CD4-positive, alpha-beta T cell treated with Interleukin-17A for 4 hours (primary cell): ENCODE measurements at places on chromosomes 3 and 15.
A peak's percentile ranks its signal among the peaks of the same experiment; 100 is the strongest.

DNA sequence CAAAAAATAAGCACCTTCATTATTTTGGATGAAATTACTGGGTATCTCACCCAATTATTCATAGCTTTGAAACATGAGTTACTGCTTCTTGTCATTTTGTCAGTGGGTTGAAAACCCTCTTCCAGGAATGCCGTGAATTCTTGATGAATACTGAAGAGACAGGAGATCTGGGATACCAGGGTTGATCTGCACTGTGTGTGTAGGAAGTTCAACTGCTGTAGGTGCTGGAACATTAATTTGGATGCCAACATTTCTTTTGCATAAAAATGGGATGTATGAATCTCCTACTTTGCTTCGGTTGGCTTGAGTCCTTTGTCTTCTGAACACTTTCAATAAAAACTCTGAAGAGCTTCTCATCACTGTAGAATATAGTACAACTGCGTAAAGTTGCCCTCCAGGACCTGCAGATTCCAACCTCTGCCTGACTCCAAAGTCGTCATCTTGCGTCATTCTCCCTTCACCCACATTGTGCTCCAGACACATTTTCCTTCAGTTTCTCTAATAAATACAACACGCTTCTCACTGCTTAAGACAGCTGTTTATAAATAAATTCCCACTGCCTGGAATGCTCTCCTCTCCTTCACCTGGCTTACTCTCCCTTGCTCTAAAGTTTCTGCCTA lies 312.7 kb upstream of the TGFBR2 start:
- no peak for DNase-seq

GRCh38 chr15:78915341-78916087 lies 29.3 kb downstream of the CTSH start:
- DNase-seq: no peak

DNA sequence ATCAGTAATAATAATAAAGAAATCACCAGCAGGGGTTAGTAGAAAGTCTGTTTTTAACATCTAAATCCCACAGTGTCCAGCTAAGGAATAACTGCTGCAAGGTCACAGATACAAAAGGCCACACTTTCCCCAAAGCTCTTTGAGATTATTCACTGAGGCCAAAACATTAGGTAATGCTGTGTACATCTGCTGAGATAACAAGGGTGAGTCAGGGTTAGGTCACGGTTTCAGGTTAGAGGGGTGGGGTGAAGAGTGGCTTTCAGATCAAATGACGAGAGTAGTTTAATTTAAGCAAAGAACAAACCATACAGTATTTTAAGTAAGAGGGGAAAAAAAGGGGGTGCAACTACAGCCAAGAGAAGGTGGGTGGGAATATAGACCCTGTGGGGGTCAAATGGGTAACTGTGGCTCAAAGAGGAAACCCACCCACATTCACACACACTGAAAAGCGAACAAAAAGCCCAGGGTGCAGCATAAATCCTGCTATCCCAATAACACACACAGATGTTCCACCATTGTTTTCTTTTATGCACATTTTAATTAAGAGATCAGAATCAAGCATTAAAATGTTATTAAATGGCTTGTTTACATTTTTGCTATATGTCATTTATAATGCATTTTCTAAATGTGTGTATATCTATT lies 412.9 kb downstream of the TIGIT start:
- DNase-seq: no peak

DNA sequence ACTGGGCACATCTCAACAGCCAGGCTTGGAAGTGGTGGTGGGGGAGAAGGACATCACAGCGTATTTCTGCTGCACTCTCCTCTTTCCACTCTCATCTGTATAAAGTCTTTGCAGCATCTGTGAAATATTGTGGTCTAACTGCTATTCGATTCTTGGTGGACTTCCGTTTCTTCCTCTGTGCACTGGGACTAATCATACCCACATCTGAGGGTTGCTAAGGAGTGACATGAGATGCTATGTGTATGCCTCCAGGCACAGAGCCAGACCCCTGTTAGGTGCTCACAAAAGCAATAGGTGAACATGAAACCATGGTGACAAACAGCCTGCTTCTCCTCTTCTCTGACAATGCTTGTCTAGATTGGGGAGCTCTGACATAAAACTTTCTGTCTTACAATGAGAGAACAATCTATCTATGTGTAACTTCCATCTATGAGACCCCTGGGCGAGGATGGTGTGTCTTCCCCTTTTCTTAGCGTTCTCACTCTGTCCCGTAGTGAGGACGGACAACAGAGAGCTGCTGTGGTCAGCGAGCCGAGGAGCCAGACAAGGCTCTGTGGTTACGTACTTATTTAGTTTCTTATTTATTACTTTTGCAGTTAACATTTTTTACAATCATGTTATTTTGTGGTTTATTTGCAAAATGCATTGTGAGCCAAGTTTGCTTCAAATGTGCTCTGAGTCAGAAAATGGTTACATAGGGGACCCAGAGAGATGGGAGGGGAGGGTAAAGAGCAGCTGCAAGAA lies 196.7 kb upstream of the TPRG1 start:
- DNase-seq: peak; percentile 23

- DNase-seq: no peak
Measured at GRCh38 chr15:93189561-93189960, 100.5 kb upstream of the RGMA start.
